ENCODE measurements at places on chromosomes 1 and 21.
A peak's percentile ranks its signal among the peaks of the same experiment; 100 is the strongest.

DNA sequence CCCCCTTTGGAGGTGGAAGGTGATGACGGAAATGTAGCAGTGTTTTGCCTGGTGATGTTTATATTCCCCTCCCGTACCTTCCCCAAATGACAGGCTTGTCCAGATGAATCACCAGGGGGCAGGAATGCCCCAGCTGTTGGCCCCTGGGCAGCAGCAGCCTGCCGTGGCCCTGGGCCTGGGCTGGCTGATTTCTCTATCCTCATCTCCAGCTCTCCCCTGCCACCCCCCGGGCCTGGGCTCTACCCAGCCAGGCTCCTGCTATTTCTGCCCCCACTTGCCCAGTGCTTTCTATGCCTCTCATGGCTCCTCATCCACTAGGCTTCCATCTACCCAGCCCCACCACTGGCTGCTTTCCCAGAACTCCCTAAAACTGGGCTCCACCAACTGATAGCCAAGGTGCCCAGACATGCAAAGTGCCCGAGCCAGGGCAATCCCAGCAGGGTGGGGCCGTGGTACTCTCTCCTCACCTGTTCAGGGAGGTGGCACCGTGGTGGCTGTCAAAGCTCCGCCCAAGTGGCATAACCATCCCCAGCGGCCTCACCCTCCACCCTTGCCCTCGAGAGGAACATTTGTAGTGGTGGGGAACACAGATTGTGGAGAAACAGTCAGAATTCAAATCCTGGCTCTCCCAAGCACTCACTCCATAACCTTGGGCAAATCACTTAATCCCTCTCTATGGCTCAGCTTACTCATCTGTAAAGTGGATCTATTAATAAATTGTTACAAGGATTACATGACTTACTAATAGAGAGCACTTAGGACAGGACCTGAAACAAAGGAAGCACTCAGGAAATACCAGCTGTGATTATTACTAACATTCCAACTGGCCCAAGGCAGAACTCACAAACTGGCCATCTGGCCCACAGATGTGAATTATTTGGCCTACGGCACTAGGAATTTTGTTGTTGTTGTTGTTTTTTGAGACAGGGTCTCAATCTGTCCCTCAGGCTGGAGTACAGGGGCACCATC is 12.8 kb upstream of the ECE1 start:
- DNase-seq, result no peak

GRCh38 chr1:227223171-227223806 is 95.0 kb downstream of the CDC42BPA start:
- no peak for DNase-seq

- DNase-seq, result no peak
These were observed 10.6 kb downstream of the SPRR5 start for GRCh38 chr1:152957561-152957960.

DNA sequence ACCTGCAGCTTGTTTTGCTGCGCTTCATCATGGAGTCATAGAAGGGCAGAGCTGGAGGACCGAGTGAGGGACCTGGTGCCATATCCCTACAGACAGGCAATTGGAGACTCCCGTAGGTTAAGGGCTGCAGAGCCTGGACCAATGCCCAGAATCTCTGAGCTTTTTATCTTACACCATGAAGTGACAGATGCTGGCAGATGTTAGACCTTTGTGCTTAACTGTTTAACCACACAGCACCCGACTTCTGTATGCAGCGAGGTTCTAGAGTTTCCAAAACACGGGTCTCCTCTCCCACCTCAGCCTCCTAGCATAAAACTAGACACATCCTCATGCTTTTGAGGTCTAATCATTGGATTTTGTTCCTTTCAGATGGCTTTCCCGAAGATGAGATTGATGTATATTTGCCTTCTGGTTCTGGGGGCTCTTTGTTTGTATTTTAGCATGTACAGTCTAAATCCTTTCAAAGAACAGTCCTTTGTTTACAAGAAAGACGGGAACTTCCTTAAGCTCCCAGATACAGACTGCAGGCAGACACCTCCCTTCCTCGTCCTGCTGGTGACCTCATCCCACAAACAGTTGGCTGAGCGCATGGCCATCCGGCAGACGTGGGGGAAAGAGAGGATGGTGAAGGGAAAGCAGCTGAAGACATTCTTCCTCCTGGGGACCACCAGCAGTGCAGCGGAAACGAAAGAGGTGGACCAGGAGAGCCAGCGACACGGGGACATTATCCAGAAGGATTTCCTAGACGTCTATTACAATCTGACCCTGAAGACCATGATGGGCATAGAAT is 47.6 kb downstream of the B3GALT5 start:
- peak; percentile 56 for DNase-seq

- no peak for DNase-seq
These were observed 29.5 kb downstream of the ADGRB2 start for GRCh38 chr1:31734582-31735107.

GRCh38 chr1:8004113-8004802 is 21.9 kb downstream of the ERRFI1 start:
- no peak for DNase-seq

DNA sequence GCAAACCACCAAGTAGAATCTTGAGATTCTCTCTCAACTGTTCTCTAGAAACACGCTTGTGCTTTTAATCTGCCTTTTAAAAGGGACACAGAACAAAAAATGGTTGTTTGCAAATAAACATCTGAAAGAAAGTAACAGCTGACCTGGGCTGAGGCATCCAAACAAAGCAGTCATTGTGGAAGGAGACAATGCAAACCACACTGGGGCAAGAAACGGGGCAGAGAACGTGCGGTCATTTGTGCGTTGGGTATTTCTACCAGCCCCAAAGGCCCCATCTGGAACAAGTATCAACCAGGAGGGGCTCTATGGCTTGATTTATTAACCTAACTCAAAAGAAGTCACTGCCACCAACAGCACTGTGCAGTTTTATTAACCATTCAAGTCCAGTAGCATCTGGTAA is 6.0 kb downstream of the STMN1 start:
- peak; percentile 3 for DNase-seq

DNA sequence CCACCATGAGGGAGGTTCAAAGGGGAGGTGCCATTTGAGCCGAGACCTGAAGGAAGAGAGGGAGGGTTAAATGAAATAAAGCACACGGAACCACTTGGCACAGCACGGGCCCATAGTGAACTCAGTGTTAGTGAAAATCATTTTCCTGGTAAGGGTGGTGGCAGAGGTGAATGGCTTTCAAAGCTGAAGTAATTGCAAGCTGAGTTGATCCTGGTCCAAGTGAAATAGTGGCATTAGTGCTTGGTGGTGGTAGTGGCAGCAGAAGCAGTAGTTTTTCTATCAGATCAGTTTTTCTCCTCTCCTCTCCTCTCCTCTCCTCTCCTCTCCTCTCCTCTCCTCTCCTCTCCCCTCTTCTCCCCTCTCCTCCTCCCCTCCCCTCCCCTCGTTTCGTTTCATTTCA is 30.5 kb upstream of the SRSF10 start:
- no peak for DNase-seq

Measured in kidney (tissue), 22 donors.